ENCODE measurements at places on chromosomes 12 and 14. TPM values are rescaled to one million over a fixed set of nuclear protein-coding genes. Genes with fewer than 3 reads are reported as not detected.

SOX5 gene
- 2.6 TPM for total RNA-seq

PLCZ1 gene
- not detected for total RNA-seq

FAM186B gene
- 0.65 TPM for total RNA-seq

SCN8A gene
- total RNA-seq: 2.5 TPM

All from vein endothelial cell (primary cell).